ENCODE measurements at places on chromosomes 5 and 9. TPM values are rescaled to one million over a fixed set of nuclear protein-coding genes. Genes with fewer than 3 reads are reported as not detected.

DNA sequence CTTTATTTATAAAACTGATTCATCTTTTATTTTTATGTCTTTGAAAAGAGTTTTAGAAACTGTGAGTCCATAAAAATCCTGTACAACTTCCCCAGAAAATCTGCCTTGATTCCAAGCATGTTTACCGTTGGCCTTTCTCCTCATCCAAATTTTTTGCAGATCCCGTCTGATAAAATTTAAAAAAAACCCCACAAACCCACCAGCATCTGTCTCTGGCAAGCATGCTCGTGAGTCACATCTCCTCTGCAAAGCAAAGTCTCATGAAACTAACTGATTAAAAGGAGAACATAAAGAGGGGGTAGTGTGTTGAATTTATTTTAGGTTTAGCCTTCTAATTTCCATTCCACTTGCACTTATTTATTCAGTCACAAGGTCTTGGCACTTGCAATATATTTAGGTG is 109.4 kb downstream of the MAT2B start:
- no peak overlapping the region for H3K4me3 ChIP-seq
- H3K4me1 ChIP-seq = no peaks in the 10 kb centered on the region
- H3K27me3 ChIP-seq = no peaks in the 10 kb centered on the region
- no peak overlapping the region for H3K27ac ChIP-seq
- H3K36me3 ChIP-seq = no peaks in the 10 kb centered on the region

DNA sequence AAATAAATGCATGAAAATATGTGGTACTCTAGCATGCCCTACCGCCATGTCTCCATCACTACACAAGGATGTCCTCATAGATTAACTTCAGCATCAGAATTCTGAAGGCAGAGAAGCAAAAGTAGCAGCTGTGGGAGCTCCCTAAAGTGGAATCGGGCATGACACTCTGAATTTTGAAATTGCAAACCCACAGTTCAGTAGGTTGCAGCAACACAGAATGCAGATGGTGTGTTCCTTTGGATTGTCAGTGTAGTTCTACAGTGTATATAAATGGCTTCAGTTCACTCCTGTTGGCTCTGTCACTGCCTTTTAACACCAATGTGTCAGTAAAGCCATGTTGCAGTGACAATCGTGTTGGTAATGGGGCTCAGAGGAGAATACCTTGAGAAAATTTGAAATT is 973.6 kb upstream of the WWC1 start:
- DNase-seq = no peak
- no peaks in the 10 kb centered on the region for H3K36me3 ChIP-seq
- peaks cover 22% of the 10 kb centered on the region for H3K4me1 ChIP-seq
- H3K27me3 ChIP-seq = no peaks in the 10 kb centered on the region
- H3K27ac ChIP-seq = no peak overlapping the region

DNA sequence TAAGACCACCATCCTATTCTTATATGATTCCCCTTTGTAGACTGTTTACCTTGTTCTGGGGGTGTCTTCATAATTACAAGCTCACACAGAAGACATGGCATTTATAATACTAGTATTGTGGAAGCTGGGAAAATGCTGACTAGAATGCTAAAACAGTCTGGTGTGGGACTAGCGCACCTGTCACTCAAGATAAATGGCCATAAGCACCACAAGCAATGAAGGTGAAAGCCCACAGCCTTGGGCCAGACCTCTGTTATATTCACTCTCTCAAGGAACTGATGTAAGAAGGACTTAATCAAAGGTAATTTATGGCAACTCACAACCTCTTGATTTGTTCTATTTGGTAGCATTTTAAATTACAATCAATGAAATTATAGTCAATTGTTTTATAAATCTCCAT is 721.5 kb downstream of the SEMA5A start:
- H3K27me3 ChIP-seq = no peaks in the 10 kb centered on the region
- no peak overlapping the region for H3K27ac ChIP-seq
- no peaks in the 10 kb centered on the region for H3K36me3 ChIP-seq
- no peak for DNase-seq

Gene CDX1
- not detected for polyA plus RNA-seq

Gene TPD52L3
- polyA plus RNA-seq = not detected

DNA sequence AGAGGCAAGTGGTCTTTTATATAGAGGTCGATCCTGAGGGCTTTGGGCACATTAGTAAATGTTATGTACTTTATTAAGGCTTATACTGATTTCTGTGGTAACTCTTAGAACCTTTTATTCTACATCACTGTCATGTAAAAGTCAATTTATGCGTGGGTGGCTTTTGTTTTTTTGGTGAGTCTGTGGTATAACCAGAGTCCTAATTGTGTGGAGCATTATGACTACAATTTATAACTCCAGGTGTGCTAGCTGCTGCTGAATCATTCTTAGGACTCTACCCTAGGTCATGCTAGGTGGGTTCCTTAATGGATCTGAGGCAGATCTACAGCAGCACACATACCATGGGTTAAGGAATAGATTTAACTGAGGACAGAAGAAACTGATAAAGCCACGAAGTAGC is 33.9 kb upstream of the KCNN2 start:
- no peak overlapping the region for H3K27ac ChIP-seq
- DNase-seq = no peak
- no peaks in the 10 kb centered on the region for H3K27me3 ChIP-seq
- H3K4me3 ChIP-seq = no peak overlapping the region
- H3K36me3 ChIP-seq = no peaks in the 10 kb centered on the region
- no peaks in the 10 kb centered on the region for H3K4me1 ChIP-seq

Gene DNAH5
- polyA plus RNA-seq = 1.2 TPM

- peaks cover 9% of the 10 kb centered on the region for H3K4me1 ChIP-seq
- H3K27me3 ChIP-seq = no peaks in the 10 kb centered on the region
- no peak for DNase-seq
These were observed 288.5 kb upstream of the TUT7 start for GRCh38 chr9:86642721-86643120.

Gene PCDHGA12
- 0.68 TPM for polyA plus RNA-seq

DNA sequence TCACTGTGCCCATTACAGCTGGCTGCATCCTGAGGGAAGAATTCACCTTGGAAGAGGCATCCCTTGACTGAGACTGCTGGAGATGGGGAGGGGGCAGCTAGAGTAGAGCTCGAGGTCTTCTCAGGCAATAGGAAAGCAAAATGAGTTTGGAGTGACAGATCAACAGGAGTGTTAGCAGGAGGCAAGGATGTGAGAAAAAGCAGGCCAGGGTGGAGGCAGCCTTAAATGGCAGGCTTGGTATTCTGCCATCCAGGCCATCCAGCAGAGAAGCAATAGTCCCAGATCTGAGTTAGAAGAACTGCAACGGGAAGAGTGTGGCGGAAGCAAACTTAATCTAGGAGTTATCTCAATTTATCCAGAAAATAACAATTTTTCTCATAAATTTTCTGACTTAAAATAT is 6.1 kb downstream of the ADAMTS12 start:
- H3K27ac ChIP-seq = no peak overlapping the region
- no peaks in the 10 kb centered on the region for H3K36me3 ChIP-seq
- H3K4me3 ChIP-seq = no peak overlapping the region
- DNase-seq = no peak
- H3K4me1 ChIP-seq = peaks cover 35% of the 10 kb centered on the region
- no peaks in the 10 kb centered on the region for H3K27me3 ChIP-seq

DNA sequence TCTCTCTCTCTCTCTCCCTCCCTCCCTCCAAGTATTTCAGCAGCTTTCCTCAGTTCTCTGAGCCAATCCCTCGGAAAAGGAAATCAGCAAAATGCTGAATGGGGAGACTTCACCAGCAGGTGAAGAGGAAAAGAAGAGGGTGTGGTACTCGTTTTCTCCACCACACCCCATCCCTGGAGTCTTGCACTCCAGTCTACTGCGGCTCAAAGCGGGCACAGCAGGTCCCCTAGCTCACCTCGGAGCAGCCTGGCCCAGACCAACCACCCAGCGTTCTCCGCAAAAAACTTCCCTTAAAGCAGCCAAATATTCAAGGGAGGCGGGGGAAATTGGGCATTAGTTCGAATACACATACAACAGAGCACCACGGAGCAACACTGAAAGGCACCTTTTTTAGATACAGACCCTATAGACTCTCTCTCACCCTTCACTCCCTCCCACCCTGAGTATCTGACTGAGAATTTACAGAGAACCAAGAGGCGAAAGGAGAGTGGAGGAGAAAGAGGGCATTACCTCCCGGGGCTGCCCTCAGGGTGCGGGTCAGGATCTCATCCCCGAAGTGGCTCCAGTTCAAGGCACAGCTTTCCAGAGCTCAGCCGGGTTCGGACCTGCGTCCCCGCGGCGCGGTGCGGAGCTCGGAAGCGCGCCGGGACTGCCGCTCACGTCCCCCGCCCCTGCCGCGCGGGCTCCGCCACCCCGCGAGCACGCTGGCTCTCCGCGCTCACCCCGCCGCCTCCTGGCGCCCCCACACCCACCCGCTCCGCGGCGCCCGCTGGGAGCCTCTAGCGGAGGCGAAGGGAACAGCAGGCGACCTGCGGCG is 1638.5 kb upstream of the C9orf72 start:
- peaks cover 57% of the 10 kb centered on the region for H3K27me3 ChIP-seq
- H3K36me3 ChIP-seq = no peaks in the 10 kb centered on the region
- no peak overlapping the region for H3K27ac ChIP-seq
- H3K4me1 ChIP-seq = peaks cover 15% of the 10 kb centered on the region

Gene SPATA31D4
- not detected for polyA plus RNA-seq

- no peaks in the 10 kb centered on the region for H3K36me3 ChIP-seq
- no peak overlapping the region for H3K4me3 ChIP-seq
- peaks cover 55% of the 10 kb centered on the region for H3K27me3 ChIP-seq
- no peak overlapping the region for H3K27ac ChIP-seq
These were observed 39.9 kb downstream of the PAX5 start for GRCh38 chr9:36993933-36994764.

Gene PALM2AKAP2
- 2.5 TPM for polyA plus RNA-seq

GRCh38 chr5:78008356-78008967 is 232.3 kb upstream of the TBCA start:
- H3K4me3 ChIP-seq = no peak overlapping the region
- no peak overlapping the region for H3K27ac ChIP-seq
- H3K27me3 ChIP-seq = peaks cover 14% of the 10 kb centered on the region
- H3K36me3 ChIP-seq = no peaks in the 10 kb centered on the region
- H3K4me1 ChIP-seq = no peaks in the 10 kb centered on the region

Measured in GM23338 (cell line).